NCI-H1436 (cell line): ENCODE measurements at places on chromosomes 7 and 10.

GRCh38 chr10:46556515-46557318 is at the start of gene GPRIN2:
Gene GPRIN2, minus strand, starts transcription at chr10:46556658. Its CDS starts 5,922 bp downstream, at chr10:46550736.
- DNase-seq: no peak

- no peak for DNase-seq
These were observed 9.7 kb upstream of the OR13A1 start for GRCh38 chr10:45325116-45325515.

- DNase-seq: no peak
These were observed 14.4 kb downstream of the WEE2 start for GRCh38 chr7:141722529-141722928.

DNA sequence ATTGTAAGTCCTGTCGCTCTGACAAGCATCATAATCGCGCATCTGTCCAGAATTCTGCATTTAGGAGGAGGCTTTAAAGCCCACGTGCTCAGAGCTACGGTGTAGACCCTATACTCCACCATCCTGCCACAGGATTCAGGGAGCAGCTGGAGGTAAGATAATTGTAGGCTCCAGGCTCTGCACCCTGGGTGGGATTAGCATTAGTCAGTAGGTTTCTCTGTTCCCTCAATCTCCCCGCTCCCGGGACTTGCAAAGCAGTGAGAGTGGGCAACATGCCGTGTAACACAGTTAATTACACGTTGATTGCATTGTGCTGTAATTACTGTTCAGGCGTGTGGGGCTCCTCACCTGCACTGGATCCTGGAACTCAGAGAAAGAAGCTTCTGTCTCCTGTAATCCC is 89.3 kb upstream of the CUX1 start:
- no peak for DNase-seq

GRCh38 chr7:43758029-43758821 is at the start of gene BLVRA:
Gene BLVRA, plus strand, starts transcription at chr7:43758680. Its CDS starts 12,479 bp downstream, at chr7:43771159.
- DNase-seq: peak; percentile 34

GRCh38 chr10:75088640-75089039 is 22.8 kb upstream of the SAMD8 start:
- DNase-seq: no peak

- DNase-seq: no peak
These were observed 291.3 kb upstream of the ZMIZ1 start for GRCh38 chr10:78777466-78777865.

DNA sequence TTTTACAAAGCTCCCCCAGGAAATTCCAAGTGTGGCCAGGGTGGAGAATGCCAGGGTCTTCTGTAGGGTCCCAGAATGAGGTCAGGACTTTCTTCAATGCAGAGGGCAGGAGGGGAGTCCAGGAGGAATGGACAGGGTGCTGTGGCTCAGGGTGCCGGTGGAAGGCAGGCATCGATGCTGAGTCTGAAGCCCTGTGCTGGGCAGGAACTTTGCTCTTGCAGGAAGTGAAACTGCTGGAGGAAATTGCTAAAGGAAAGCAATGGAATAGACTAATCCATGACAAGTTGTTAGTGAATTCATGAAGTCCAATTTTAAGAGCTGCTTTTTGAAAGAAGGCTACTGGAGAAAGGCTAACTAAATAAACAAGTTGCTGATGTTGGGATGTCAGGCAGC is 14.8 kb downstream of the PTPRE start:
- DNase-seq: no peak

GRCh38 chr7:25665374-25665773 is 437.1 kb upstream of the NPVF start:
- no peak for DNase-seq

DNA sequence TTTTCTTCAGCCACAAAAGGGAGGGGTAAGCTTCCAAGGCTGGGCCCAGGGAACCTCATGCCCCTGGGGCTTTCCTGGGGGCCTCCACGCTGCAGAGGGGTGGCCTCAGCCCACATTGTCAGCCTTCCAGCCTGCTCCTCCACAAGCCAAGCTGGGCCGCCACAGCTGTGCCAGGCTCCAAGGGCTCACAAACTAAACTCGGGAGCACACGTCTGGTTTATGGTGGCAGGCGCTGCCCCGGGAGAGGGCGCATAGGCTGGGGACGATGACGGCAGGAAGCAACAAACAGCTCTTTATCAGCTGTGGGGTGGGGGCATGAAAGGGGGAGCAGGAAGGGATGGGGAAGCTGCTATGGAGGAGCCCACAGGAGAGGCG is 6.3 kb upstream of the CDH23 start:
- no peak for DNase-seq

- no peak for DNase-seq
These were observed 29.8 kb downstream of the NPY start for GRCh38 chr7:24313777-24314176.

DNA sequence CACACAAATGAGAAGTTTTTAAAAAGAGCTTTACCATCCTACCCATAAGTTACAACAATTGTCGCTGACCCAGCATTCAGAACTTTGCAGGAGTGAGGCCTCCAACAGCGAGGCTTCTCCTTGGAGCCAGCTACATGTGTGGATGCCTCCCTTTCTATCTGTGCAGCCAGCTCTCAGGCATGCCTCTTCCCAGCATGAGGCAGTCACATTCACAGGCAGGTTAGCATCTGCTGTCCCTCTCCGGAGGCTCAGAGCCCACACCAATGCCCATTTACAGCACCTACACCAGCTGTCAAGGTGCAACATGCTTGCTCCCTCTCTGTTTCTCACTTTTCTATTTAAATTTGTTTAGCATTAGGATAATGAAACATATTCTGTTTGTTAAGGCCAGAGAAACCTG is 278.7 kb upstream of the PODXL start:
- DNase-seq: no peak

- DNase-seq: no peak
These were observed 303.1 kb upstream of the FZD1 start for GRCh38 chr7:90961037-90961725.

DNA sequence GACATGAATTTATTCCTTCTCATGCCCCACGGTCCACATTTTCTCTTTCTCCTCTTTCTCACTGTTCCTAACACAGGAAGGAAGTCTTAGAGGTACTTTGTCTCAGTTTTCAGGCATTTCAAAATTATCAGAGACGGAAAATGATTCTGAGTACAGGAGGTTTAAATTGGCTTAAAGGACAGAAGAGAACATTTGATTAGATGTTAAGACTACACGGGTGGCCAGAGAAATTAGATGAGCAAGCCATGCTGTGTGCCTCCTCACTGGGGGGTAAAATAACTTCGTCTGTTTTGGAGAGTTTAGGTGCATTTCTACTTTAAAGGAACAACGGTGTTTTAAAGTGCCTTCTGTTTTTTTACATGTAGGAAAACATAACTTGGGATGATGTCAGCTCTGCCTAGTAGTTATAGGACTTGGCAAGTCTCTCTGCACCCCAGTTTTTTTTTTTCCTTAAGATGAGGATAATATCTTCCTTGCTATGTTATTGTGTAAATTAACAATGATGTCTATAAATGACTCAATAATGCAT is 66.9 kb downstream of the MCMBP start:
- DNase-seq: no peak

DNA sequence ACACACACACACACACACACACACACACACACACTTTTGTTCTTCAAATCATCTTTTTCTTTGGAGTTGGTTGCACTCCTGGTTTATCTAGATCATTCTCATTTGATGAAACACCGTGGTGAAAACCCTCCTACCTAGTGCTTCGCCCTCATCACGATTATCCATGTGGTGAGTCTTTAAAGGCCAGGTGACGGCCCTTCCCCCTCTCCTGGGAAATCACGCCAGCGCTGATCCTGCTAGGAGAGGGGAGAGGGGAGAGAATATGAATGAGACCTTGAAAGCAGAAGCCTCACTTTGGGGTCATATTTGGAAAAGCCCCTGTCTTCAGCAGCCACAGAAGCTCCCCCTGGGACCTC is 103.9 kb upstream of the LRRC4 start:
- DNase-seq: no peak

DNA sequence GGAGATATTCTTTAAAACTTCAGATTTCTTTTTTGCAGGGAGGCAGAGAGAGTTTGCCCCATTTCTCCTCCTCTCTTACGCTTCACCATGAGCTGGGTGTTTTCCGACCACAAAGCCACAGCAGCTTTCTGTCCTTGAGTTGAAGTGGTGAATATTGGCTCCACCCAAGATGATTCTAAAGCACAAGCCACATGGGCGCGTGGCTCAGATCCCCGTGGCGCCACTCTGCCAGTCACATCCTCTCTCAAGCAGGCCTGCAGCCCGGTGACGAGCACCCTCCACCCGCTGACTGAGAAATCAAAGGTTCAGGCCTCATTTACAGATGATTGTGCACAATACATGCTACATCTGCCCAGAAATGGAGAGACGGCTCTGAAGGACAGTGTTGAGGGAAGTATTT is 27.6 kb upstream of the RNF32 start:
- DNase-seq: no peak

DNA sequence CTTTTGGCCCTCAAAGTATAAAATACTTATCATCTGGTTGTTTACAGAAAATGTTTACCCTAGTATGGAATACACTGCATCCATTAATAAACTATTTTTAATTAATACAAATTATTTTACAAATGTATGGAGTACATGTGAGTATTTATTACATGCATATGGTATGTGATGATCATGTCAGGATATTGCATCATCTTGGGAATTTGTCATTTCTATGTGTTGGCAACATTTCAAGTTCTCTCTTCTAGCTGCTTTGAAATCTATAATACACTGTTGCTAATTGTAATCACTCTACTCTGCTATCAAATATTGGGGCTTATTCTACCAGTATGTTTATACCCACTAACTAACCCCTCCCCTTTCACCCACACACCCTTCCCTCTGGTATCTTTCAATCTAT is 103.9 kb upstream of the THSD7A start:
- no peak for DNase-seq

- DNase-seq: no peak
These were observed 122.9 kb downstream of the NRF1 start for GRCh38 chr7:129734400-129734799.

DNA sequence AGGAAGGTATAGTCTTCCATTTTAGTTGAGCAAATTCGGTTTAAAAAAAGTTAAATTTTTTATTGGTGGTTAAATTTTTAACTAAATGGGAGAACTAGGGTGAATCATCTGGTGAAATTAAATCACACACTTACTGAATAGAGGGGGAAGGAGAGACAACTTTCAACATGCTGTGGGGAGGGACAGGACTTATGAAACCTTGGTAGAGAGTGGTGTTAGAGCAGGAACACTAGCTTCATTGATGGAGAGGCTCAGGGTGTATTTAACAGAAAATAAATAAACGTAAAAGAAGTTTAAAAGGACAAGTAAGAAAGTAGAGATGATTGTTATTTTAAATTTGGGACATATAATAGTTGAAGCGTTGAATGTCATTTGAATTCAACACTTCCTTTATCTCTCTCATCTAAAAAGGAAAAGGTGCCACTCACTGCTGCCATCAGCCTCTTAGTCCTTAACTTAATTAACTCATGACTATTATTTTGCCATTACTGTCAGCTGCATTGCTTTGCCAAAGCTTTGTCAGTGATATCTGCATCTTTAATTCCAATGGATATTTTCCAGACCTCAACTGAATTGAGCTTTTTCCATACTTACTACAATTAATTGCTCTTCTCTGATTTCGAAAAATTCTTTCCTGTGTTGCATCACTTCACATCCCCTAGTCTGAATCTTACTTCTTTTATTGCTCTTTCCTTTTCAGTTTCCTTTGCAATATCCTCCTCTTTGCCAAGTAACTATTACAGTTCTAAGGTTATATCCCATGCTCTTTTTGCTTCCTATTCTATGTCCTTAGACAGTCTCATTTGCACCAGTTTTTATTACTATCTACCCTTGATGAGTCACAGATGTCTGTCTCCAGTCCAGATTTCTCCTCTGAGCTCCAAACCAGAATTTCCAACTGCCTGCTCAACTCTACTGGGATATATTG is 71.7 kb downstream of the GNAT3 start:
- no peak for DNase-seq

GRCh38 chr10:32239769-32240168 is 107.2 kb downstream of the EPC1 start:
- DNase-seq: no peak

- DNase-seq: no peak
These were observed 70.3 kb downstream of the WDR37 start for GRCh38 chr10:1126461-1126860.

DNA sequence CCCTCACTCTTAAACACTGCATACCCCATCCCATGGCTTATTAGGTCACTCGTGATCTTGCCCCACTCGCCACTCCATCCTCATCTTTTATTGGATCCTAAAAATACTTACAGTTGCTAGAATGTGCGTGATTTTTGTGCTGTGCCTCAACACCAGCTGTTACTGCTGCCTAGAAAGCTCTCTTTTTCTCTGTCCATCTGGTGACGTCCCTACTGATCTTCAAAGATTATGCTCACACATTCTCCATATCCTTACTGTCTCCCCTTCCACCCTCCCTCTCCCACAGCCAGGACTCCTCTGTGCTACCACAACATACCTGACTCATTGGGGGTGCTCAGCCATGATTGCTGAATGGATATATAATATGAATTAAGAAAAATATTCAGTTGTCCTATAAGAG is 42.0 kb downstream of the CDK6 start:
- no peak for DNase-seq

DNA sequence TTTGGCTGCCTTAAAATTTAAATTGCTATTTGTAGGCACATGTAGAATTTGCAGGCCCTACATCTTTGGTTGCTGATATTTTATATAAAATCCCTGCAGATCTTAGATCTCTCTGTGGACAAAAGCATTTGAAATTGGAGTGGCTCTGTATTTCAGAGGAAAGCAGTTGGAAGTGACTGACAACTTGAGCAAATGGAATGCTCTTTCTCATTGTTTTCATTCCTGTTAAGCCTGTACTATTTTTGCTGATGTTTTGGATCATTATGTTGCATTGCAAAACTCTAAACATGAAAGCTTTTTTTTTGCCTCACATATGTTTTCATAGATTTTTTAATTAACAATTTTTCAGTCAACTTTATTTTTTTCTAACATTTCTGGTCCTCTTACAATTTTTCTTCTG is 251.2 kb upstream of the MDFIC start:
- no peak for DNase-seq

- DNase-seq: no peak
These were observed 54.0 kb upstream of the ABCB5 start for GRCh38 chr7:20561466-20561865.

DNA sequence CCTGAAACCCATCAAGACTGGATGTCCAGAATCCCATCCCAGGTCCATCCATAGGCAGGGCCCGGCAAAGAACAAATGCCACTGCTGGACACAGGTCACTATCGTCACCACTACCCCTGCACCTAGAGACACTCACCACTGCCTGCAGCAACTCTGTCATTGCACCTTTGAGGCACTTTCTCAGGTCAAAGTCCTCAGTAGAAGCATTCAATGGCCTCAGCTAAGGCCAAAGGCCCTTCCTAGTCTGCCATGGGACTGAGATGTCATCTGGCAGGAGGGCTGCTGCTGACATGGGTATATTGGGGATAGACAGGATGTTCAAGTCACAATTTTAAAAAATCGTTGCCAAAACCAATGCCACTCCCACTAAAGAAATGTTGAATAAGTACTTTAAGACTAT is 58.7 kb downstream of the GPAM start:
- no peak for DNase-seq
